ENCODE measurements at places on chromosomes 1 and 21.

- no peak for DNase-seq
These were observed 103.7 kb downstream of the NCAM2 start for GRCh38 chr21:21101911-21102310.

- no peak for DNase-seq
These were observed 9.0 kb downstream of the NSL1 start for GRCh38 chr1:212782422-212783154.

GRCh38 chr1:206797534-206798383 lies 25.5 kb upstream of the IL10 start:
- peak; percentile 18 for DNase-seq

GRCh38 chr1:37807220-37807554 lies 403 bp upstream of the C1orf122 start:
- DNase-seq, result no peak

DNA sequence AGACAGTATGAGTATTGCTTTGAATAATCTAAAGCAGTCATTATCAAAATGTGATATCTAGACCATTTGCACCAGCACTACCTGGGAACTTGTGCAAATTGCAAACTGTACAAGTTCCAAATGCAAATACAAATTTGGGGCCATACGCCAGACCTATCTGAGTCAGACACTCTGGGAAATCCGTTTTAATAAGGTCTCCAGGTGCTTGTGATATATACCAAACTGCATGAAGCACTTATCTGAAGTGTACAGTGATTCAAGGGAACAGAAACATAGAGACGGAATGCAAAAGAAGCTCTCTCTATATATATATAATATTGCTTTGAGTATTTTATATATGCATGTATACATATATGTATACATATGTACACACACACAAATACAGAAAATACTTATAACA lies 36.2 kb upstream of the ASPM start:
- DNase-seq, result no peak
